ENCODE measurements at places on chromosomes 11 and 22.

- DNase-seq, result no peak
Observed at GRCh38 chr22:38872831-38873248, 824 bp upstream of the CBX6 start.

DNA sequence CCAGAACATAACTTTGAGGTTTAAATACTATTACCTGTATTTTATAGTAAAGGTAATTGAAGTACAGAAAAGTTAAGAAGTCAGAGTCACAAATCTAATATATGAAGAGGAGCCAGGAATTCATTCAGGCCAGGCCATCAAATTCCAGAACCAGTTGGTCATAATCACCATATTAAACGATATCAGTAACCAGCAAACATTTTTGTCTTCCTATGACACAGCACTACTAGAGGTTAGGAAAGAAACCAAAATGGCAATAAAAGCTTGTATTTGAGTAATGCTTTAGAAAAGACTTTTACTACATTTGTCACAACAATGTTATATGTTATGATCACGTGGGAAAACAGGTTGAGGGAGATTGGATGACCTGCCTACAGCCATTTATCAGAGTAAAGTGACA, 62.2 kb downstream of the DKK3 start:
- no peak for DNase-seq

- DNase-seq, result no peak
Observed at GRCh38 chr11:108009497-108010370, 1.0 kb downstream of the CUL5 start.

DNA sequence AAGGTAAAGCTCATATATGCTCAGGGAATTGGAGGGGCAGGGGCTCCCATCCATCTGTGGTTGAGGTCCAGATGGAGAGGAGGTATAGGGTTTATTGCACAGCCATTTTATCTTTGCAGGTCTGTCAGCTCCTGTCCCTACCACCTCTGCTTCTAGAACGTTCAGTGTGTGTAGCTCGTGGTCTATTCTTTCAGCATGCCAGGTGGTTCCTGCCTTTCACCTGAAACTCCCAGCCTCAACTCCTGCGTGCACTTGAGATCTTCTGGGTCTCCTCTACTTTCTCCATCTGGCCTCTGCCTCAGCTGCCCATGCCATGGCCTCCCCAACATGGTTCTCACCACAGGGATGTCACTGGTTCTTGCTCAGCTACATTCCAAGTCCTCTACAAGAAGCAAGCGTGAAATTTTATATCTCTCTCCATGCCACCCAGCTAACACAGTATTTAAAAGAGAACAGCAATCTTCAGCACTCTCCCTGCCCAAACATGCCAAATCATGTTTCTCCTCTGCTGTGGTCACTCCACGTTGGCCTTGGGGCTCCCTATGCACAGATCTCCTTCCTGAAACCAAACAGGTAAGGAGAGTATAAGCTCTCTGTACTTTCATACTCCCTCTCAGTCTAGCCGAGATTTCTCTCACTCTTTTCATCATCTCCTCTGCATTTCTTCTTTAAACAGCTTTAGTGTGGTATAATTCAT, 157.8 kb upstream of the TRPC6 start:
- DNase-seq, result no peak

- no peak for DNase-seq
Observed at GRCh38 chr11:76369406-76369805, 11.5 kb downstream of the THAP12 start.

DNA sequence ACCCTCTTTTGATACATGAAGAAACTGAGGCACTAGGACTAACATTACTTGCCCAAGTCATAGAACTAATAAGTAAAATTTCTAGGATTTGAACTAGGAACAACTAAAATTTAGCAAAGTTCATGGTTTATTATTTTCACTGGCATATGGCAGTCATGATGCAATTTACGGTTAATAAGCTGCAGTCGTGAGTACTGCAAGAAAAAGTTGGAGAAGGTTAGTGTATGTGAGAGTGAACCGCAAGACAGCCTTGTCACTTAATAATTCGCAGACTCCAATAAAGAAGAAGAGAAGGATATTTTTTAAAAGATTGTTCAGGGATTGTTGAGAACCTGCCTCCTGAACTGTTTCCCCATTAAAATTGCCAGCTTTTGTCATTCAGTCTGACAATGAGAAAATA, 663.4 kb upstream of the TENM4 start:
- no peak for DNase-seq

DNA sequence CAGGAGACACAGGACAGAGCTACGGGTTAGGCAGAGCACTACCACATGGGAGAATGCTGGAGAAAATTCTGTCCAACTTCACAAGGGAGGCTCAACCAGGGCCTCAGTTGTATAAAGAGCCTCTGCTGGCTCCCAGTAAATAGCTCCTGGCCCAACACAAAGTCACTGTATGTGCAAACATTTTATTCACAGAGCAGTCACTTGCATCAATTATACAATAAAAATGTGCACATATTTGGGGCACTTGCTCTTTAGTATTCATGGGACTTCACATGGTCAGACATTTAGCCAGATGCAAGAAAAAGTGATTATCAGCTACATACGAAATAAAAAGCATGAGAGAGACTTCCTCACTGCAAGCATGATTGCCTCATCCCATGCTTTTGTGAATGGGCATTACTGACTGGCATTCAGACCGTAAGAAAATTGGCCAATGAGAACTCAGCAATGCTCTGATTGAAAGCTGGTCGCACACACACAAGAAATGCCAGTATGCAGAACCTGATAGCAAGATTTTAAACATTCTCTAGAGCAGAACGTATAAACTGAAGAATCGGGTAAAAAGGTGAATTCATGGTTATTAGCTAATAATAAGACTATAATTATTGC, 39.4 kb downstream of the BLID start:
- no peak for DNase-seq

DNA sequence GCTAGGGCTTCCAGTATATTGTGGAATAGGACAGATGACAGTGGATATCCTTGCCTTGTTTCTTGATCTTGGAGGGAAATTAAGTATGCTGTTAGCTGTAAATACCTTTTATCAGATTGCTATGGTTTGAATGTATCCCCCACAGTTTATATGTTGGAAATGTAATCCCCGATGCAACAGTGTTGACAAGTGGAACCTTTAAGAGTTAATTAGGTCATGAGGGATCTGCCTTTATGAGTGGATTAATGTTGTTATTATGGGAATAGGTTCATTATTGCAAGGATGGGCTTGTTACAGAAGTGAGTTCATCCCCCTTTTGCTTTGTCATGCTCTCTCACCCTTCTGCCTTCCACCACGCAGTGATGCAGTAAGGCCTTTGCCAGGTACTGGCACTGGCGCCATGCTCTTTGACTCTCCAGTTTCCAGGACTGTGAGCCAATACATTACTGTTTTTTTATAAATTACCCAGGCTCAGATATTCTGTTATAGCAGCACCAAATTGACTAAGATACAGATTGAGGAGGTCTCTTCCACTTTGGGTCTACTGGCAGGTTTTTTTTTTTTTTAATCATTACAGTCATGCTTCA, 16.4 kb downstream of the CABIN1 start:
- no peak for DNase-seq

DNA sequence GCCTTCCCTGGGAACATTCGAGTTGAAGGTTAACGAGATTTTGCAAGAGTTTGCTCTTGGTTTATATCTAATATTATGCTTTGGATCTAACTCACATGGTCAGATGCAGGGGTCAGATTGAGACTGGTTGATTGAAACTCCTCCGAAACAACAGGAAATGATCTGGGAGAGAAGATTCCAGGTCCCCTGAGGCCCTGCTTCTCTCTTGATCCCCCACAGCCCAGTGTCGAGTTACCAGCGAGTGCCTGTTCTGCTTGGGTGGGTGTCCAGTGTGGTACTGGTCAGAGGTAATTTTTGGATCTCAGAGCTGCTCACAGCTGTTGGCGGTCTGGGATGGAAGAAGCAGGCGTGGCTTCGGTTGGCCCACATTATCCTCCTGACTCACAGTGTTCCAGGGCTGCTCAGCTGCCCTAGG, 9.2 kb downstream of the FBLN1 start:
- no peak for DNase-seq

DNA sequence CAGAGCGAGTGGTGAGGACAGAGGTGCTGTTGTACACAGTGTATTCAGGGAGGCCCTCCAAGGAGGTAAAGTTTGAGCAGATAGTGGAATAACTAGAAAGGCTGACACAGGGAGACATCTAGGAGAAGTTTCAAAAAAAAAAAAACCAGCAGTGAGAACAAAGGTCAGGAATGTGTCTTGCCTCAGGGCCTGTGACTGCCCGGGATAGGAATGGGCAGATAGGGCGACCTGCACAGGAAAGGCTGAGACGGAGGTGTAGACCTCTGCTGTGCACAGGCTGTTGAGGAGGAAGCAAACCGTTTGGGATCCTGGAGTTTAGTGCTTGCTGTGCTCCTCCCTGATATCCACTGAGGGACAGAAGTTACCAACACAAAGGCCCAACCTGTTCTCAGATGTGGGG, 406.5 kb upstream of the B3GAT1 start:
- DNase-seq, result no peak

DNA sequence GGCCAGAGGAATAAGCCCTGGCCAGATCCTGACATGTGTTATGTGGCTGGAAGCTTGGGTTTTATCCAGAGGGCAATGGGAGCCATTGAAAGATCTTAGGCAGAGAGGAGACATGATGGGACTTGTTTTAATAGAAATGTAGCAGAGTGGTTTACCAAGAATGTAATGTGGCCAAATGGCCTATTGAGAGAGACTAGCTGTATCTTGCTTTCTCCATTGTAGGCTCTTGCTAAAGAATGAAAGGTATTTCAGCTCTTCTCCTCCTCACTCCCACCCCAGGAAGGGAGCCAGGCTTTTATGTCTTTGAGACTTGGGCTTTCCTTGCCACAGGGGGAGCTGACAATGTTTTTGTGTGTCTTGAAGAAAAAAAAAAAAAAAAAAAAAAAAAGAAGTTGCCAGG, 82.3 kb downstream of the TRIM29 start:
- DNase-seq, result no peak

- no peak for DNase-seq
Observed at GRCh38 chr22:45910928-45911467, 66.0 kb downstream of the WNT7B start.

DNA sequence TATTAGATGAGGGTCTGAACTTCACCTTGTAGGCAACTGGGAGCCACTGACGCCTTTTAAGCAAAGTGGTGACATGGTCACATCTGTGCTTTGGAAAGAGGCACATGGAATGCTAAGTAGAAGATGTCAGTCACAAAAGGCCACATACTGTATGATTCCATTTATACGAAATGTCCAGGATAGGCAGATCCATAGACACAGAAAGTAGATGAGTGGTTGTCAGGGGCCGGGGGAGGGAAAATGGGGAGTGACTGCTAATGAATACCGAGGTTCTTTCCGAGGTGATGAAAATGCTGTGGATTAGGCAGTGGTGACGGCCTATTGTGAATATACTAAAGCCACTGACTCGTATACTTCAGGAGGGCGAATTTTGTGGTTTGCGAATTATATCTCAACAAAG, 20.6 kb downstream of the NECTIN1 start:
- DNase-seq, result no peak

DNA sequence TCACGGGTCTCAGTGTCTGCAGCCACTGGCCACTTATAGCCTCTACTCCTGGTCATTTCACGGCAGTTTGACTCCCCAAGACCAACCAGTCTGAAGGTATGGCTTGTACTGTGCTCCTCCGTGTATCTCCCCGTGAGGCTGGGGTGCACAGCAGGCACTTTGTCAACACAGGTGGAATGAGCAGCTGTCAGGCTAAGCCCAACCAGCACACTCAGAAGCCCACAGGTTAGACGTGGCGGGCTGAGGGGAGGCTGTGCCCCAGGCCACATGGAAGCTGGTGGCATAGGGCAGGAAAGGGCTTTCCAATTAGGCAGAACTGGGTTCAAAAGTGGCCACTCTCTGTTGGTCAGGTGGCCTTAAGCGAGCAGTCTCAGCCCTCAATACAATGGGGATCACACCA, 7.0 kb downstream of the TP53I11 start:
- no peak for DNase-seq

DNA sequence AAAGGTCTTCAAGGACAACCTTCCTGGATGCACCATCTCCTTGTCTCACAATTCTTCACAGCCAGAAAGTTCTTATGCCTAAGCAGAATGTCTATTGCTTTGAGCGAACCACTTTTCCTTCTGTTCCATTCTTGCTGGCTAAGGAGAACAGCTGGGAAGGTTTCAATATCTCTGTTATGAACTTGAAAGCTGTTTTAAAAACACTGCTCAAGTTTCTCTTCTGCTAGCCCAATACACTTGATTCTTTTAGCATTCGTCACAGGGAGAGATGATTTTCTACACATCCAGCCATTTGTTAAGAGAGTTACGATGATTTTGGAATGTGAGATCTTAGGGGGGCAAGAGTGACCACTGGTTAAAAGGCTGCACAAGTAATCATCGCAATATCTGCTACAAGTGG, 249.3 kb downstream of the KIRREL3 start:
- no peak for DNase-seq

GRCh38 chr11:6438979-6439571, 1.7 kb downstream of the HPX start:
- peak; percentile 15 for DNase-seq

DNA sequence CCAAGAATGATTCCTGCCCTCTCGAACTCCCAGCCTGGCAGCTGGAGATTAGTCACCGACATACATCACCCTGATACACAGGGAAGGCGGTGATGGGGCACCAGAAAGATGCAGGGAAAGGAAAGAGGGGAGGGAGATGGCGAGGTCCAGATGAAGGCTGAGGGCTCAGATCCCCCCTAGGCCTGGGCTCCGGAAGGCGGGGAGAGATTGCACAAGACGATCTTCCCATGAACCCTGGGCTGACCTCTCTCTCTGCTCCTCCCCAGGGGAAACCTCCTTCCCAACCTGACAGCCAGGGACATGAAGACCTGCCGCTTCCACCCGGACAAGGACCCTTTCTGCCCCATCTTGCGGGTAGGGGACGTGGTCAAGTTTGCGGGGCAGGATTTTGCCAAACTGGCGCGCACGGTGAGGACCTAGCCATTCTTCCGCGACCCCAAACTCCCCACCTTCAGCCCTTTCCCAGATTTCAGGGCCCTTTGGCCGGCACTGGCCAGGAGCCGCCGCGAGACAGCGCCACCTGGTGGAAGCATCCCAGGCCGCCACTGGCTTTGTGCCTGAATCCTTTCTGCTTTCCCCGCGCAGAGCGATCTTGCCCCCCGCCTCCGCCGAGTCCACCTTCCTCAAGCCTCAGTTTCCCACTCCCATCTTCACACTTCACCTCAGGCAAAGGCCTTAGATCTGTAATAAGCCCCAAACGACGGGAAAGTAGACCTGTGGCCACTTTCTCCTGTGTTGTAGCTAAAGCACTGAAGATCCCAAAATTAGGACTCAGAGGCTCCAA, 11.5 kb downstream of the P2RX3 start:
- peak; percentile 50 for DNase-seq
